Hematopoietic multipotent progenitor cell treated with erythropoietin and hydrocortisone succinate and interleukin-3 and kit ligand, for 6 days (in vitro differentiated cells): ENCODE measurements at places on chromosomes 4 and X.
A peak's percentile ranks its signal among the peaks of the same experiment; 100 is the strongest.

GRCh38 chrX:39309018-39309635 is 507.9 kb downstream of the MID1IP1 start:
- no peak for DNase-seq

DNA sequence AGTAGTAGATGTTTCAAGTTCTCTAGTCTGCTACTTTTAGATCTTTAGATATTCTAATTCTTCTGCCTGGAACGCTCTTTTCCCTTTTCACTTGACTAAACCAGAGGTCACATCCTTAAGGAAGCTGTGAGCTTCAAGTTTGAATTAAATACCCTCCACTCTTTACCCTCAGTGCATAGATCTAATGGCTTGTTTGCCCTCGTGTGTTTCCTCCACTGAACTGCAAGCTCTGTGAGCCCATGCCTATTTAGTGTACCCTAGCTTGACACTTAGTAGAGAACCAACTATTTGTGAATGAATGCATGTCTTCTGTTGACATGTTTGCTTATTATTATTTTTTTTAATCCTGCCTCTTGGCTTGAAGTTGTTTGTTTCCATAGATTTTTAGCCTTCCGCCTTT is 138.3 kb downstream of the PDE5A start:
- peak; percentile 23 for DNase-seq

GRCh38 chrX:34632384-34632783 is 24.7 kb downstream of the TMEM47 start:
- DNase-seq, result no peak

DNA sequence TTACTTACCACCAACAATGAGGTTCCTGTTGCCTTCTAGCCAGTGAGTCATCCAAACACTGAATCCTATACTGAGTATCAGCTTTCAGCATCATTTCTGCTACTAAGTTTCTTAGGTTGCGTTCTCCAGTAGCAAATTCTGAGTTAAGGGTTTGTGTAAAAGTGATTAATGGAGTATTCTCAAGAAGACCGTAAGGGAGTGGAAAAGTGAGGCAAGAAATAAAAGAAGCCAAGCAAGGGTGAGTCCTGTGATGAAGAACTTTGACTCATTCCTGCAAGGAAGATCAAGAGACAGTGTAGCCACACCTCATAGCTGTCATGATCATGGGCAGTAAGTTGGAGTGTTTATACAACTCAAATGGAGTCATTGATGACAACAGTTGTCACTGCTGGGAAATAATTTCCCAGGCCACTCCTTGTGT is 446.2 kb downstream of the RAPGEF2 start:
- no peak for DNase-seq

DNA sequence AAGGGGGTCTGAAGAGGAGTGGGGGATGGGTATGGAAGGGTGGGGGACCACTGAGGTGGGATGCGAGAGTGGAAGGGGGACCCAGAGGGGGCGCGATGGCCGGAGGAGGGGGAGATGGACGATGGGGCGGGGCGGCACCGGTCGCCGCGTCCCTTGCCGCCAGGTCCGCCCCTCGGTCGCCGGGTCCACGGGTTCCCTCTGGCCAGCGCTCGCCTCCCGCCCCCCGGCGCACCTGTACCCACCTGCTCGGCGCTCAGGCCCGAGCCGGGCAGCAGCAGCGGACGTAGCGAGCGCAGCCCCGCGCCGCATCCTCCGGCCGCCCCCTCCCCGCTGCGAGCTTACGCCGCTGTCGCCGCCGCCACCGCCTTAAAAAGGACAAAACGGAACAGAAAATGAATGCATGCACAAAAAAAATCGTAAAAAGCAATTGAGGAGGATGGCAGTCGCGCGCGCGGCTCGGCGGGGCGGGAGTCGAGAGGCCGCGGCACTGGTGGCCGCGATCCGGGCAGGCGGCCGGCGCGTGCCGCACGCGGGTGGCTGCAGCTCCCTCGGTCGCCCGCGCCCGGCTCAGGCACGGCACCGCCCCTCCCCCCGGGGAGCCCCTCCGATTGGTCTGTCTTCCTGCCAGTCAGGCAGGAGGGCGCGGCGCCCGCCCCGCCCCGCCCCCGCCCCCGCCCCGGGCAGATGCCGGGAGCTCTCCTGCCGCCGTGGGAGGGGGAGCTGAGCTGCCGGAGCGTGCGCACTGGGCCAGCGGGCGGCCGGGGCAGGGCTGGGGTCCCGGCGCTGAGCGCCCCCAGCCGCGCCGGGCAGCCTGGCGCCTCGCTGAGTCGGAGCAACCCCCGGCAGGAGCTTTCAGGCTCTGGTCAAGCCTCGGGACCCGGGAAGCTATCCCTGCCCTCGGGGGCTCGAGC is at the start of gene JAKMIP1:
Gene JAKMIP1, minus strand, starts transcription at position 539 of the 911 bp plus-strand sequence. CDS start 87,699 bp downstream, outside the sequence.
- DNase-seq, result peak; percentile 51

- peak; percentile 8 for DNase-seq
Observed at GRCh38 chr4:81606801-81607501, 135.2 kb upstream of the RASGEF1B start.

DNA sequence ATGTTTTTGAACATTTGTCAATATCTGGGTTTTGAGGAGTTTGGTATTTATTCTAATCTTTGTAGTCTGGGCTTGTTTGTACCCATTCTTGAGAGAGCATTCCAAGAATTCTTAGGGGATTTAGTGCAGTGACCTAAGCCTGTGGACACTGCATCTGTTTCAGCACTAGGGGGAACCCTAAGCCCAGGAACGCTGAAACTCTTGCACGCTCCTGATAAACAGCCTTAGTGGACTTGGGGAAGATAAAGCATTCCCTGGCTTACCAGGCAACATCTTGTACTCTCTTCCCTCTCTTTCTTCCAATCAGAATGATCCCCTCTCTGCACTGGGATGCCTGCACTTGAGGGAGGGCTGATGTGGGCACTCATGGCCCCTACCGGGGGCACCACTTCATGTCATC is 654.9 kb upstream of the HTR2C start:
- DNase-seq, result peak; percentile 60

GRCh38 chr4:42326040-42326439 is 71.2 kb upstream of the SHISA3 start:
- DNase-seq, result no peak

GRCh38 chr4:6999172-7000086 is 43.7 kb upstream of the TADA2B start:
- DNase-seq, result no peak

DNA sequence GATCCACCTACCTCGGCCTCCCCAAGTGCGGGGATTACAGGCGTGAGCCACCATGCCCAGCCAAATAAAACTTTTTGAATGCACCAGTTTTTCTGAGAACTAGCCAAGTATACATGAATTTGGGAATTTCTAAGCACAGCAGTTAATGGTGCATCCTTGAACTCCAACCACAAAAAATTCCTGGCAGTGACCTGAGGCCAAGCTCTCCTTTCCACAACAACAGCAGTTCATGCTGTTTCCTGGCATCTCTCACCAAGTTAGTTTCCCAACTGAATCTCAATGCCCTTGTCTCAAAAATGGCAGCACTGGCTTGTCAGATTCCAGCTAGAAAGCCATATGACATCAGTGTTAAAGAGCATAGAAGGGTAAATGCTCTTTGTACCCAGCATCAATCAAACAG is 15.9 kb upstream of the XKRX start:
- DNase-seq, result no peak

GRCh38 chr4:54855191-54855854 is 197.6 kb downstream of the KIT start:
- no peak for DNase-seq

DNA sequence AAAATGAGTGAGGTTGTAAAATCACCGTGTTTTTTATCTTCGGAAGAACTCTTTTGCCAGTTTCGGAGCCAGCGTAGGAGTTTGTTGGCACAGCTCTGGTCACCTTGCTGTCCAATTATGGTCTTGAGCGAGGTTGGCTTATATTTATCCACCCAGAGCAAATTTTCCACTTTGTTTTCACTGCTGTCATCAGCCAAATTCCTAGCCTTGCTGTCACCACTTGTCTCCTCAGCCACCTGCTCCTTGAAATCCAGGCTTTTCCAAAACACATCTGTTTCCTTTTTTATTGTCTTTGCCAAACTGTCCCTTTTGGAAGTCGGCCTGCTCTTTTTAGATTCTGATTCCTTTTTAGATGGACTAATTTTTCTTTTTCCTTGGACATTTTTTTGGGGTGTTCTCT is 57.6 kb downstream of the RFC1 start:
- DNase-seq, result no peak

- no peak for DNase-seq
Observed at GRCh38 chr4:123939621-123940020, 543.0 kb downstream of the SPRY1 start.

DNA sequence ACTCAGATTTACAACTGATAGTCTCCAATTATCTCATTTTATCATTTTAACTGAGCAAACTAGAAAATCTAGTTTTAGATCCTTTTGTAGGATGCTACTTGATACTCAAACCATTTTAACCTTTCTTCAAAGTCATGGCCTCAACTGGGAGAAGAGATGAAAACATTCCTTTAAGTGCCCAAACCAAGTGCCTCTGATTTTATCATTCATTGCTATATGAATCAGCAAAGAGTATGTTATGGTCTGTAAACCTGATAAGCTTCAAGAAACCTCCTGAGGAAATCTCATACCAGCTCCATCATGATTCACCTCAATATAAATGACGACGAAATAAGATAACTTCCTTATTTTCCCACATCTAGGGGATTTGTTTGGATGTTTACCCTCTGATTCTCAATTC is 119.9 kb downstream of the FAM13A start:
- DNase-seq, result no peak

- no peak for DNase-seq
Observed at GRCh38 chrX:132751063-132751690, 207.3 kb downstream of the HS6ST2 start.

- no peak for DNase-seq
Observed at GRCh38 chr4:71304289-71304850, 34.5 kb upstream of the SLC4A4 start.

- no peak for DNase-seq
Observed at GRCh38 chr4:168028970-168029597, 63.3 kb upstream of the ANXA10 start.

- no peak for DNase-seq
Observed at GRCh38 chr4:2651546-2651945, 104.6 kb downstream of the TNIP2 start.

DNA sequence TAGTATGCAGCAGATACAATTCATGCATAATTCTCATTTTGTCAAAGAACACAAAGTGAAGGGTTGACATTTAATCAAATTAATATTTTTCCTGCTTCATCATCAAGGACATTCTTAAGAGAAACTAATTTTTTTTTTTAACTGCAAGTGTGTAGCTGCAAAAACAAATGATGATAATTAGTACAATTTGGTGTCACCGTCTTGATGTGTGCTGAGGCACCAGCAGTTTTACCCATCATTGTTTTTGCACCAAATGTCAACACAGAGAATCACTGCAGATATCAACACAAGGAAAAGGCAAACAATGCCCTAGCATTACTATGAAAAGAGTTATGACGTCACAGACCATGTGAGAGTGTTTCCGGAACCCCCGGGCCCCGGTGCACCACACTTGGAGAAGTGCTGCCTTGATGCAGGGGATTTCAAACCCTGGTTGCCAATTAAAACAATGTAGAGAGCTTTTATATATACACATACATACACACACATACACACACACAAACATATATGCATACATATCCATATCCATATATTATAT is 55.9 kb downstream of the AGA start:
- no peak for DNase-seq

DNA sequence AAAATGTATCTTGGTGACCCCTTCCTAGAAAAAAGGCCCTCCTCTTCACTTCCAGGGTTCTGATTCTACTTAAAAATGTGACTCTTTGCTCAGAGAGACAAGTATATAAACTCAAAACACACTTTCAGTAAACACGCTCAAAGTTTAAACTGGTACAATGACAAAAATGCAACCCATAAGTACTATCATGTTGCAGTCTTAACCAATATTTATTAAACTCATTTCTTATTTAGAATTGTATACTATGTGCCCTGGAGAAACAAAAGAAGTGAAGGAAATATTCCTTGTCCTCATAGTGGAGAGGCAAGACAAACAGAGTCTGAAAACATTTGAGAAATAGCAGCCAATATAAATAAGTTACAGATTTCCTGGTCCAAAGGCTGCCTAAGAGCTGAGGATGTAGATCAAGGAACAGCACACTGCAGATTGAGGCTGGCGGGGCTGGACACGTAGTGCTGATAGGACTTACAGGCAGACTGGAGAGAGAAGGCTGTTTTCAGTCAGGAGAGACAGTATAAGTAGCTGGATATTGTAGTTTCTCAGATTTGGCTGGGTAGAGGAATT is 39.1 kb upstream of the ANXA3 start:
- no peak for DNase-seq

- DNase-seq, result no peak
Observed at GRCh38 chr4:62814510-62815047, 1594.7 kb downstream of the TECRL start.

GRCh38 chrX:39718981-39719380 is 378.8 kb downstream of the BCOR start:
- DNase-seq, result no peak

DNA sequence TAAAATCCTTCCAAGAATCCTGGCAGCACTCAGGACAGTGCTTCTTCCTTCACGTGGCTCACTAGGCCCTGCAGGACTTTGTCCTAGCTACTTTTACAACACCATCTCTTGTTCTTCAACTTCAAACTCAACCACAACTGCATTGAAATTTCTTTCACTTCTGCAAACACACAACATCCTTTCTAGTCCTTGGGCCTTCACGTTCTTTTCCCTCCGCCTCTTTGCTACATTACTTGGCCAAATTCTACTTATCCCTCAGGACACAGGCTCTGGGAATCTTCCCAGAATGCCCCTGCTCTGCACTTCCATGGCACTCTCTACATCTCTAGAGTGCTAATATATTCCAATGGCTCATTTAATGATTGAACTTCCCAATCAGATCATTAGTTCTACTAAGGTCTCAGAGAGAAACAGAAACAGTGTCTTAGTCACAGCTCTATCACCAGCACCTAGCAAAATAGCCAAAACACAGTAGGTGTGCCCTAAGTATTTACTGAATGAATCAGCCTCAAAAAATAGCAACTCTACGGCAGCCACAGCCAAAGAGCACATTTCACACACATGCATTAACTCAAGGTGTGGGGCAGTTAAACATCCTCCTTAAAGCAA is 73.3 kb downstream of the MANBA start:
- no peak for DNase-seq

GRCh38 chr4:134727696-134728095 is 526.1 kb upstream of the PABPC4L start:
- no peak for DNase-seq

DNA sequence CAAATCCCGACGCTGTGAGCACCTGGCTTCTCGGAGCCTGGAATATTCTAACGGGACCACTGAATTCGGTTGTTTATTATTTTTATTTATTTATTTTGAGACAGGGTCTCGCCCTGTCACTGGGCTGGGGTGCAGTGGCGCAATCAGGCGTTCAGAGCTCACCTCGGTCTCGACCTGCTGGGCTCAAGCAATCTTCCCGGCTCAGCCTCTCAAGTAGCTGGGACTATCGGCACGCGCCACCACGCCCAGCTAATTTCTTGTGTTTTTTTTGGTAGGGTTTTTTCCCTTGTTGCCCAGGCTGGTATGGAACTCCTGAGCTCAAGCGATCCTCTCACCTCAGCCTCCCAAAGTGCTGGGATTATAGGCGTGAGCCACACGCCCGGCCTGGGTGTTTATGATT is 21.5 kb upstream of the S100P start:
- DNase-seq, result no peak

GRCh38 chr4:60745800-60746571 is 454.1 kb upstream of the ADGRL3 start:
- no peak for DNase-seq
